Skin of body (tissue), 3 donors: ENCODE measurements at places on chromosomes 4 and X. TPM values are rescaled to one million over a fixed set of nuclear protein-coding genes. Genes with fewer than 3 reads are reported as not detected.

The FAM47A gene
- total RNA-seq, result not detected

The SSX2B gene
- total RNA-seq, result not detected

The ZBTB33 gene
- 19.3 TPM for total RNA-seq

The FAM47E gene
- 2.1 TPM for total RNA-seq

The HSFX3 gene
- not detected for total RNA-seq

The PFKFB1 gene
- total RNA-seq, result 3.3 TPM

The CLNK gene
- 0.10 TPM for total RNA-seq

The FGD1 gene
- 4.6 TPM for total RNA-seq

The GAB3 gene
- 4.5 TPM for total RNA-seq

The SCRG1 gene
- 0.10 TPM for total RNA-seq

The IL2 gene
- total RNA-seq, result not detected

The MAP3K15 gene
- 0.49 TPM for total RNA-seq

The TBL1X gene
- 13.2 TPM for total RNA-seq

The PTCHD1 gene
- 0.99 TPM for total RNA-seq

The ARHGAP36 gene
- 31.8 TPM for total RNA-seq

The TMPRSS11E gene
- 12.3 TPM for total RNA-seq

The QDPR gene
- 27.8 TPM for total RNA-seq

The STBD1 gene
- total RNA-seq, result 12.4 TPM

The DSPP gene
- total RNA-seq, result not detected

The SPARCL1 gene
- 118 TPM for total RNA-seq

The FAM53A gene
- 2.0 TPM for total RNA-seq

The GCNA gene
- 0.99 TPM for total RNA-seq

The HELT gene
- total RNA-seq, result 0.30 TPM

The SMPX gene
- 40.1 TPM for total RNA-seq

The ZNF630 gene
- 4.6 TPM for total RNA-seq

The TECRL gene
- total RNA-seq, result 7.1 TPM

The GABRB1 gene
- total RNA-seq, result 0.69 TPM

The GSPT2 gene
- total RNA-seq, result 6.5 TPM

The MYOZ2 gene
- total RNA-seq, result 21.2 TPM

The DKK2 gene
- total RNA-seq, result 42.9 TPM

The SH2D1A gene
- total RNA-seq, result 0.59 TPM

The PAPSS1 gene
- 54.4 TPM for total RNA-seq

The CXCL10 gene
- total RNA-seq, result 1.7 TPM

The USP27X gene
- total RNA-seq, result 3.1 TPM

The SAGE1 gene
- total RNA-seq, result not detected

The IL3RA gene
- 5.7 TPM for total RNA-seq
